T follicular helper cell (primary cell): ENCODE measurements at places on chromosomes 6 and 20.

DNA sequence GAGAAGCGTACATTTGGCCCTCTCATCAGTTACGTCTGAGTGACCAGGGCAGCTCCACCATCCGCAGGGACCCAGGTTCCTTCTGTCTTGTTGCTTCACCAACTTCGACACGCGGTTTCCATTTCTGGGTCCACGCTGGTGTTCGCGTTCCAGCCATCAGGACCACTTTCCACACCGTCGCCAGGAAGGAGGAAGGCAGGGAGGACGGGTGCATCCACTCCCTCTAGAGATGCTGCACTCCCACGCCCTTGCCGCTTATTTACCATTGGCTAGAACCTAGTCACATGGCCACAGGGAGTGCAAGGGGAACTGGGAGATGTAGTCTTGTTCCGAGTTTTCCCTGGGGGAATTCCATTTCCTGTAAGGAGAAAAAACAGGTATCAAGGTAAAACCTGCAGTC is 33.2 kb upstream of the SNX9 start:
- no peak for DNase-seq

GRCh38 chr6:26249957-26250697 is 114.9 kb upstream of the BTN3A2 start:
- DNase-seq = peak; percentile 67

DNA sequence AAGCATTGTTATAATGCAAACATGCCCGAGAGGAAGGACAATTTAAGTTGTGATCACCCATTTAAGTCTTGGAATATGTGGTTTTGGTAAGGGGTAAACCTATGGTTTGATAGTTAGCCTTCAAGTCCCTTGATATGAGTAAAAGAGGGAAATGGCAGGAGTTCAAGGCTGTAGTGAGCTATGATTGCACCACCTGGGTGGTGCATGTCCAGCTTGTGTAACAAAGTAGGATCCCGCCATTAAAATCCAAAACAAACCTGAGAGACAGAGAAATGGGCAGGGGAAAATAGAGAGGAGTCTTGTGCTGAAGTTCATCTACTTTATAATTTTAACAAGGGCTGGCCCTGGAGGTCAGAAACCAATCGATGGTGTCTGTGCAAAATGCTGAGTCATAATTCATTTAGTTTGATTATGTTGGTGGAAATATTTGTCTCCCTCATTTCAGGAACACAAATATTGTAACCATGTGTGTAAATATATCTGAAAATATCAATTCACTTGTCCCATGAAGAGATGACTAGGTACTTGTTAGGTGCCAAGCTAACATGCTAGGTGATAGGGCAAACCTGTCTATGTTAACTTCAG is 23.2 kb upstream of the ARMH2 start:
- no peak for DNase-seq

DNA sequence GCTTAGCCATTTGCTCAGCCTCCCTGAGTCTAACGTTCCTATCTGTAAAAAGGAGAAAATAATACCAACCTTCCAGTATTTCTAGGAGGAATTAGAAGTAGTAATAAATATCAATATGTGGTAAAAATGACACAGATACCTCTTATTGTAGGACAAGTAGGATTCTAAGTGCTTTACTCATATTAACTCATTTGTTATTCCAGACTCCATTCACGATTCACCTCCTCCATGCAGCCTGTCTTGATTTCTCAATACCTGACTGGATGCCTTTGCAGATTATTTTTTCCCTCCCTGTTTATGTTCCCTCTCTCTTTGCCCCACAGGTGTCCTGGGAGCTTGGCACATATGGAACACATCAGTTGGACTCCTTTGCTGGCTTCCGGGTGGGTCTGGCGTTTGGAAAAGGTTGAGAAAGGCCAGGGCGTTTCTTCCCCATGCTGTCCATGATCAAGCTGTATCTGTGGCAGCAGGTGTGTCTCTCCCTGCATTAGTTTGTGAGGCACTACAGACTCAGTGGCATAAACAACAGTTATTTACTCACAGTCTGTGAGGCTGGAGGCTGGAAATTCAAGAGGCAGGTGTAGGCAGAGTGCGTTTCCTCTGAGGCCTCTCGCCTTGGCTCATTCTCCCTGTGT is 10.7 kb upstream of the DUSP22 start:
- DNase-seq = no peak

- DNase-seq = no peak
These were observed 53.7 kb upstream of the ZNF217 start for GRCh38 chr20:53647286-53647821.

DNA sequence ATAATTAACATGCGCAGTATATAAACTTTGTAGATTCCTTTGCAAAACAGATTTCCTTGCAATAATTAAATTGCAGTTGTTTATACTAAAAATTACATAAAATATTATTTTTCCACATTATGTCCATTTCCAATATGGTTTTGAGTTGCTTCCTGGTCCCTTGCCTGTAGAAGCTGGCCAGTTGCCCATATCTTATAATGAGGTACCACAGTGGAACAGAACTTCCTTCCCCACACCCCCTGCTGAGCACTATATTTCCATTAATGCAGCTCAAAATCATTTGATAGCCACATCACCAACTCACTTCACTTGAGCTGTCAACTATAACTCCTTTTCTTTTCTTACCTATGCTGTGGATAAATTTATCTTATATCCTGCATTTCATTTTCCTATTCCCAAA is 194.6 kb downstream of the DST start:
- no peak for DNase-seq

GRCh38 chr6:149545258-149545753 is 537 bp downstream of the PPIL4 start:
- DNase-seq = peak; percentile 70

- no peak for DNase-seq
These were observed 1516.9 kb upstream of the DEFB115 start for GRCh38 chr20:29740601-29740950.

- DNase-seq = no peak
These were observed 41.8 kb downstream of the DSTN start for GRCh38 chr20:17611540-17612286.

DNA sequence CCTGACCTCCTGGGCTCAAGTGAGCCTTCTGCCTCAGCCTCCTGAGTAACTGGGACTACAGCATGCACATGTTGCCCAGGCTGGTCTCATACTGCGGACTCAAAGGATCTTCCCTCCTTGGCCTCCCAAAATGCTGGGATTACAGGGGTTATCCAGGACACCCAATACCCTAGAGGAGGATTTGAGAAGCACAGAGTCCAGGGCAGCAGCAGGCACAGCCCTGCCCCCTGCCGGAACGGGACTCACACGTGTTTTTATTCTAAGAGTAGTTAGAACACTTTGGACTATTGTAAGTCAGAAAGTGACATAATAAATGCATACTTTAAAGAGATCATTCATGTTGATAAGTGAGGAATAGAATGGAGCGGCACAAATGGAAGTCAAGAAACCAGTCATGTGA is 80.2 kb downstream of the C6orf118 start:
- DNase-seq = no peak

- DNase-seq = no peak
These were observed 128.6 kb upstream of the LRFN2 start for GRCh38 chr6:40715570-40716403.

- no peak for DNase-seq
These were observed 137.9 kb downstream of the HIVEP1 start for GRCh38 chr6:12149944-12150510.

DNA sequence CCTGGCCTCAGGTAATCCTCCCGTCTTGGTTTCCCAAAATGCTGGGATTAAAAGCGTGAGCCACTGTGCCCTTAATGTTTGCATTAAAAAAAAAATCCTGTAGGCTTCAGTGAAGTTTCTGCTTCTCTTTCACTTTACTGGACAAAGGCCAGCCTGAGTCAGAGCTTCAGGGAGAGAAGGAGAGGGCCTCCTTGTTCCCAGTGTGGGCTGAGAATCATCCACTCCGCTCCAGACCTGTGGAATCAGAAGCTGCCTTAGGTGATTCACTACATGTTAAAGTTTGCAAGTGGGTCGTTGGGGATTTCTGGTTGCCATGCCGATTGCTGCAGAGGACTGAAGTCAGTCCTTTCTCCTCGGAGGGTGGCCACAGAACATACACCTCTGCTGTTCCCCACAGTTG is 113.3 kb upstream of the EEF1E1 start:
- DNase-seq = no peak

- no peak for DNase-seq
These were observed 90.5 kb upstream of the EPB41L1 start for GRCh38 chr20:36063916-36064657.

DNA sequence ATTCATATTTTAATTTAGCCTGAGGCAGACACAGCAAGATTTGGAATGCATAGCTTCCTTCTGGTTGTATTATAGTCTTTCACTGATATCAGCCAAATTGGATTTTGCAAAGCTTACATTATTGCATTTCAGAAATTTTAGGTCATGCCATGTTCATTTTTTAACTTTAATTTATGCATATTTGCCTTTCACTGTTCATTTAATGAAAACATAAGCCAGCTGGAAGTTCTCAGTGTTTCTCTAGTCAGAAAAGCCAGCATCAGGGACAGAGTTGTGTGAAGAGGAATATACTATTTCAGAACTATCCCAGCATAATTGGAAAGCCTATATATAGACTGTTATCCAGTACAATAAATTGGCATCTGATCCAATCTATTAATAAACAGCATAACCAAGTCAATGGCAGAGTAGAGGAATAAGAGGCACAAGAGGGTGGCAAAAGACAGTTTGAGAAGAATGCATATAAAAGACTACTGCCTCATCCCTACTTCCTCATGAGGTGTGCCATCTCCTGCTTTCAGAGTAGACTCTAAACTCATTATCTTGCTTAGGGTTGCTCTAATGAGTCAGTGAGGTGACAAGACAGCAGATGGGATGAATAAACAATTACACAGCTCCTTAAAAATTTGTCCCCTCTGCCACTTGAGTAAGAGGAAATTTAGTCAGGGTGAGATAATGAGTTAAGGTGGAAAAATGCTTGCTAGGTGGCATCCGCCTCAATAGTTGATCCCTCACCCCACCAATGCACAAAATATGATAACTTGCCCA is 159.8 kb upstream of the HCRTR2 start:
- DNase-seq = no peak

- no peak for DNase-seq
These were observed 55.9 kb upstream of the SNX9 start for GRCh38 chr6:157766901-157767774.

- no peak for DNase-seq
These were observed 751.9 kb upstream of the CHD6 start for GRCh38 chr20:42370075-42370474.

DNA sequence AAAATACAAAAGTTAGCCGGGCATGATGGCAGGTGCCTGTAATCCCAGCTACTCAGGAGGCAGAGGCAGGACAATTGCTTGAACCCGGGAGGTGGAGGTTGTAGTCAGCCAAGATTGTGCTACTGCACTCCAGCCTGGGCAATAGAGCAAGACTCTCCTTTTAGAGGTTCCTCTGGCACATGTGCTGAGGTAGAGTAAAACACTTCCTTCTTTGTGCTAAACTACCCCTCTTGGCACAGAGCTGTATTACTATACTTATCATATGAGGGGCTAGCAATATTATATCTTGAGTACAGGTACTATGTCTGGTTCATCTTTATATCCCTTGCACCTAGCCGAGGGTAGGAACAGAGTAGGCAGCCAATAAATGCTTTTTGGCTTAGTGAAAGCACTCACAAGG is 40.2 kb upstream of the SAMHD1 start:
- DNase-seq = no peak

GRCh38 chr6:158567871-158568401 is 8.0 kb downstream of the TMEM181 start:
- no peak for DNase-seq

DNA sequence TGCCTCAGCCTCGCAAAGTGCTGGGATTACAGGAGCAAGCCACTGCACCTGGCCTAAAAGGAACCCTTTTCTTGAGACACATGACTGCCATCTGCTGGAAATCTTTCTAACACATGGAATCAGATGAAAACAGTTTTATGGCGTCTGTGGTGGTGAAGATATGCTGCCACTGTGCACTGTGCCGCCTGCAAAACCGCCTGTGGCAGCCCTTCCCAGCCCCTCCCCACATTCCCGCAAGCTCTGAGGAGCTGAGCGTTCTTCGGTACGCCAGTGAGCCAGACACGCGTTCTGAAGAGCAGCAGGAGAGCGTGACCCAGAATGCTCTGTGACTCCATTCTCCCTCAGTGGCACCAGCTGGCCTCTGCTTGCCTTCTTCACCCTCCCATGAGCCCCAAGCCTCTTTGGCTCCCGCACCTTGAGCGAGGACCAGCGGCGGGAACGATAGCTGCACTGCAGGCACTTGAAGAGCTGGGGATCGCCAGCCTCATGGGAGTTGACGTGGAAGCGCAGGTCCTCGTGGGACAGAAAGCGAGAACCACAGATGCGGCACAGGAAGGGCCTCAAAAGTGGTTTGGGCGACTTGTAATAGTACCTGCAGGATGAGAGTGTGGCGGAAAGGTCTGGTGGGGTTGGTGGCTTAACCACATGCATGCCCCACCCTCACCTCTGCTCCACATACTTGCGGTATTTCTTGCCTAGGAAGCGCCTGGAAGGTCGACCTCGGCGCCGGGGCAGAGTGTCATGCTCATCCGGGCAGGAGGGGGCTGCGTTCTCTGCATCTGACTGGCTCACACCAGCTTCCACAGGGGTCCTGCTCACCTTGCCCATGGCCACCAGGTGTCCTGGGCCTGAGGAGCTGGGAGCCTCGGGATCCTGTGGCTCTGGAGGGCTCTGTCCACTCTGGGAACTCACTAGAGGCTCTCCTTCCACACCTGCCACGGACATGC is 8.7 kb downstream of the ZNF335 start:
- no peak for DNase-seq

DNA sequence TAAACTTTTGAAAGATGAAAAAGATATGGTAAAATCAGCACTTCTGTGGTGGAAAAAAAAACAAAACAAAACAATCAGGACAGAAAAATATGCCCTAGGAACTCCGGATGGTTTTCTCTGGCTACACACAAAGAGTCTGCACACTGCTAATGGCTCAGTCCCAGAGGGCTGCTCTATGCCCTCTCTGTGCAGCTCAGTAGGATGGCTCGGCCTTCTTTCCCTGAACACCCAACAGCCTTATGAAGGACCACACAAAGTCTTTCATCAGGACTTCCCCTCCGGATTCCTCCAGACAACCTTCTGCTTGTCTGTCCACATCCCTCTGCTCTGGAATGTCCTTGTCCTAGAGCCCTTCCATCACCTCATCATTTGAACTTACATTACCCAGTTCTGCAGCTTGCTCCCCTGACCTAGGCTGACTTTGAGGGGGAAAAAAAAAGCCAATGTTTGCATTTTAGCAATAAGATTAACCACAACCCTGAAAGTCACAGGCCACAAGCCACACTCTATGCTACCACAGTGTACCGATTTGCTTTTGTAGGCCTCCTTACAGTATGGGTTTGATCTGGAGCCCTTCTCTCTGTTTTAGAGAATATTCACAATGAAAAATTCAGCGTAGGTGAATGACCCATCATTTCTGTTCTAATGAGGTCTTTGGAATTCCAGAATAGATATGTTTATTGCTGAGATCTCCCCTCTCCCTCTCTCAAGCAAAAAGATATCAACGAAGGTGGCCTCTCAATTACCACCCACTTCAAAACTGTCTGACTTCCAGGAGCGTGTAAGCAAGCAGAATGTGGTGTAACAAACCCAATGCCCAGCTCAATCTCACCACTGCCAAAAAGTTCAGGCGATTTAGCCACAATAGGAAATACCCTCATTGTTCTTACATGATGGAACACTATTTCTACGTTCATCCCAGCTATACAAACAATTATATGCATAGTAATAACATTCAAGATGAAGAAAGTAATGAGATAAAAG is 164.0 kb downstream of the GMDS start:
- DNase-seq = no peak

- DNase-seq = no peak
These were observed 140.5 kb downstream of the HIVEP2 start for GRCh38 chr6:142804490-142804889.

GRCh38 chr20:50968289-50968688 is 9.7 kb downstream of the MOCS3 start:
- no peak for DNase-seq

GRCh38 chr20:32040142-32040953 is 11.7 kb upstream of the HCK start:
- no peak for DNase-seq
